ENCODE measurements at places on chromosomes 16 and 17.

- DNase-seq: no peak
Measured at GRCh38 chr17:40361925-40362695, 2.4 kb downstream of the GJD3 start.

- DNase-seq: no peak
Measured at GRCh38 chr17:9676084-9676483, 30.8 kb downstream of the USP43 start.

- no peak for DNase-seq
Measured at GRCh38 chr16:49608098-49608497, 234.5 kb downstream of the C16orf78 start.

- DNase-seq: peak; percentile 25
Measured at GRCh38 chr17:34979650-34980352, 511 bp upstream of the LIG3 start.

DNA sequence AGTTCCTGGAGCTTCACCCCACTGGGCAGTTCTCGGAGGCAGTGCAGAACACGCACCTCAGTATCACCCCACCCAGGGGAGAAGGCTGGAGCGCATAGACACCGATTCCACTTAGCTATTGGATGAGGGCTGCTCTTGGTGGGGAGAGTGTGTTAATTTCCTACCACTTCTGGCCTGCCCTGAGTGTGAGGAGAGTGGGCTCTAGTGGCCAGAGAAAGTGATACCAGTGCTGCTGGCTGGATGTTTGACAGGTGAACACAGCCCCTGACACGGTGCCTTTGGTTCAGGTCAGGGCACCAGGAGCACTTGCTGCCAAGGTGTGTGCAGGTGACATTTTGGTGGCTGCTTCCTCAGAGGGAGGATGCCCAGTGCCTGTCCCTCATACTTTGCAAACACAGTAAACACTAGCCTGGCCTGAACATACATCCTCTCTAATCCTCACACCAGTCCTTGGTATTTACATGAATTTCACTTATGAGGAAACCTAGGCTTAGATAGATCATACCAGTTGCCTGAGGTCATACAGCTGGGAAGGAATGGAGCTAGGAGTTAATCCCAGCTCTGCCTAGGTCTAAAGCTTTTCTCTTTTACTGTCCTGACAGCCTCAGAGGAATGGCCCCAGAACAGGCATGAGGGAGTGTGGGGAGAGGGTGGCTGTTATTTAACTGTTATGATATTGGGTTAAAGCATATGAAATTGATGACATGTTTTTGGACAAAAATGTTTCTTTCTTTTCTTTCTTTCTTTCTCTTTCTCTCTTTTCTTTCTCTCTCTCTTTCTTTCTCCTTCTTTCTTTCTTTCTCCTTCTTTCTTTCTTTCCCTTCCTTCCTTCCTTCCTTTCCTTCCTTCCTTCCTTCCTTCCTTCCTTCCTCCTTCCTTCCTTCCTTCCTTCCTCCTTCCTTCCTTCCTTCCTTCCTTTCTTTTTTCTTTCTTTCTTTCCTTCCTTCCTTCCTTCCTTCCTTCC is 21.0 kb upstream of the ITGAX start:
- DNase-seq: peak; percentile 67
